ENCODE measurements at places on chromosomes 5 and 9.

DNA sequence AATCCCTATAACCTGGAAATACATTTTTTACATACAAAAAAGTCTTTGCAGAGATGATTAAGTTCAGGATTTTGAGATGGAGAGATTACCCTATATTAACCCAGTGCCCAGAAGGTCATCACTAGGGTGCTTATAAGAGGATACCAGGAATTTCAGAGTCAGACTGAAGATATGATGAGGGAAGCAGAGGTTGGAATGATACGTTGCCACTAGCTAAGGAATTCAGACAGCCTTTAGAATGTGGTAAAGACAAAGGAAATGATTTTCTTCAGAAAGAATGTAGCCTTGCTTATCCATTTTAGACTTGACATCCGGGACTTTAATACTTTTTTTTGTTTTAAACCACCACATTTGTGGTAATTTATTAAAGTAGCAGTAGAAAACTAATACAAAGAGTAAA is 2176.8 kb upstream of the C9orf72 start:
- DNase-seq: no peak

- DNase-seq: no peak
These were observed 27.2 kb upstream of the CER1 start for GRCh38 chr9:14749741-14750211.

DNA sequence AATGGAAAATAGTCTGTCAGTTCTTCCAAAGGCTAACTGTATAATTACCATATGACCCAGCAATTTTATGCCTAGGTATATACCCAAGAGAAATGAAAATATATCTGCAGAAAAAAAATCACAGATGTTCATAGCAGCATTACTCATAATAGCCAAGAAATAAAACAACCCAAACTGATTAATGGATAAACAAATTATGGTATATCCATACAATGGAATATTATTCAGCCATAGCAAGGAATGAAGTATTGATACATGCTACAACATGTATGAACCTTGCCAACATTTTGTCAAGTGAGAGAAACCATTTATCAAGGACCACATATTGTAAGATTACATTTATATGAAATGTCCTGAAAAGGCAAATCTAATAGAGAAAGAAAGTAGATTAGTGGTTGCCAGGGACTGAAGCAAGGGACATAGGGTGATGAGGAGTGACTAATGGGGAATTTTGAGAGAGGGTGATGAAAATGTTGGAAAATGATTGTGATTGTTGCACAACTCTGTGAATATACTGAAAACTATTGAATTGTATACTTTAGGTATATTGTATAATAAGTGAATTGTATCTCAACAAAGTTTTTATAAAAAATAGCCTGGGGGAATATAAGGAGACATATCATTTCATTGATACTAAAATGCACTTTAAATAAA is 114.4 kb downstream of the PBX3 start:
- DNase-seq: no peak

DNA sequence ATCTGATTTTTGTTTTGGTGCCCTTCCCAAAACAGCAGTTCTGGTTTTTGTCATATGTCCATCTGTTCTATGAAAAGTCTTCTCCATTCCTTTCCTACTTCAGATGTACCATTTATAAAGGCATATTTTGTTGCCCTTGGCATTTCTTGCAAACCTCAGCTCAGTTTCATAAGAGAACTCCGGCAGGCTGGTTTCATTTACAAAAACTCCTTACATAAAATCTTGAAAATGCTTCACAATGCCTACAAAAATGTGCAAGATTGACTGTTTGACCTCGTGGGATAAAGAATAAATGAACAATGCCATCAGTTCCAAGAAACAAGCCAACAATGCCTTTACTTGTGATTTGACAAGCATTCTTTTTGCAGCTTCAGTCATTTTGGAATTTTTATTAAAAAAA is 39.1 kb upstream of the CTNNAL1 start:
- DNase-seq: no peak

DNA sequence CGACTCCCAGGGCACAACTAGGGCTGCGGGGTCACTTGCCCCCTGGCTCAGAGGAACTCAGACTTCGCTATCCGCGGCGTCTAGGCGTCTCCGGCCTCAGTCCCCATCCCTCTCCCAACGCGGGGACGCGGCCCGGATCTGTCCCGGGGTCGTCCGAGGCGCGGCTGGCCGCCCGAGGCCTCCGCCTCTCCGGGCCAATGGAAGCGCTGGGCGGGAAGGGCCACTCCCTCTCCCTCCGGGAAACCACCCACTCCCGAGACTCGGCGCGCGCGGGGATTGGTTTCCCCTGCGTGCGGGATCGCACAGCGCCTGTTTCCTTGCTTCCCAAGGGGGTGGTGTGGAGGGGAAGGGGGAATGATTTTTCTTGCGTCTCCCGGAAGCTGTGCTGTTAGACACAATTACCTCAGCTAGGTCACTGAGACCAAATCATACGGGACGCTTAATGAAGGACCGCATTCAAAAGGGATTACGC is 38.3 kb downstream of the NR2F1 start:
- DNase-seq: no peak

- DNase-seq: no peak
These were observed 66.4 kb downstream of the POU5F2 start for GRCh38 chr5:93674866-93675459.

GRCh38 chr5:179621551-179622214 is 1.8 kb downstream of the HNRNPH1 start:
- no peak for DNase-seq

DNA sequence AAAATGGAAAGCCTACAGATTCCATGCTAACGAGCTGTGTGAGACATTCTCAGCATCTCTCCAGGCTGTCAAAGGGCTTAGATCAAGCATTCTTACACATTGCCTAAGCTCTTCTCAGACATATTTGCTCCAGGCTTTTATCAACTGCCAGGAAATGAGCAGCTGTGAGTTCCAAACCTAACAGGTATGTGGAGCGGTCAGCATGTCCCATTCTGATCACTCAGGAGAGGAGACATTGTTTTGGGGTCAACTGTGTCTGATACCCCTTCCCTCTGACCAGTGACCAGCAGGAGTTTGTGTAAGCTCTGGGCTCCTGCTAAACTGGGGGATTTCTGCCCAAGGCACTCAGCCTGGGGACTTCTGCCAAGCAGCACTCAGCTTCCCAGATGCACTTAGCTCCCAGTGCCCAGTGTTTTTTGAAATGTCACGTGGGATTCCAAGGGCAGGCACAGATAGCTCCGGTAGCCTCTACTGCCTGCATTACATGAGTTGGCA is 229.1 kb downstream of the SEC61B start:
- DNase-seq: no peak

GRCh38 chr5:118698774-118699173 is 289.6 kb downstream of the DTWD2 start:
- DNase-seq: no peak

DNA sequence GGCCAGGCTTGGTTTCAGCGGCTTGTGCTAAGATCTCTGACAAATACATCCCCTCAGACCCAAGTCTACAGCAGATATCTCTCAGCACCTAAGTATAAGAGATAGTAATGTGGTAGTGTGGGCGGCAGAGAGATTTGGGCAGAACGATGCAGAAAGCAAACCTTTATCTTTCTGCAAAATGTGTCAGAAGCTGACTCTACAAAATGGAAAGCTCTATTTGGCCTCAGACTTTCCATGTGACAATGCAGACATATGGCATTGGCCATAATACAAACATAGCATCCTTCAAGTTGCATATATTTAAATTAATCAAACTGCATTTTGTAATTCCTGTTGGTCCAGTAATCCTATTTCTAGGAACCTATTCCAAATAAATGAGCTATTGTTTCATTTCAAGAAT is 102.5 kb upstream of the RAI14 start:
- no peak for DNase-seq

- no peak for DNase-seq
These were observed 169.1 kb downstream of the YTHDC2 start for GRCh38 chr5:113682497-113683136.

DNA sequence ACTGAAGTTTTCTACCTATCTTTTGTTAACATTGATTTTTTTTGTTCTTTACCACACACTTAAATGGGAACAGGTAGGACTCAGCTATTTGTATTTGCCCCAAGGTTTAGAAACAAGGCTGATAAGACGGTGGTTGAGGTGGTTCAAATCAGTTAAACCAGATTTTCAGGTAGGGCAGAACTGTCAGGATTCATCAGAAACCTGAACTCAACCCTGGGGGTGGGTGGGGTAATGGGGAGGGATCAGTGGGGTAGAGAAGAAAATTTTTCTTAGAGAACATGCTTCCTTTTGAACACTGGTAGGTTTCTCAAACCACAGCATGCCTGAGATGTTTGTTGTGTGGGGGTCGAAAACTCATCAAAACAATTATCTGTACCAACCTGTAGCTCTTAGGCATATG is 113.0 kb downstream of the BASP1 start:
- DNase-seq: no peak

DNA sequence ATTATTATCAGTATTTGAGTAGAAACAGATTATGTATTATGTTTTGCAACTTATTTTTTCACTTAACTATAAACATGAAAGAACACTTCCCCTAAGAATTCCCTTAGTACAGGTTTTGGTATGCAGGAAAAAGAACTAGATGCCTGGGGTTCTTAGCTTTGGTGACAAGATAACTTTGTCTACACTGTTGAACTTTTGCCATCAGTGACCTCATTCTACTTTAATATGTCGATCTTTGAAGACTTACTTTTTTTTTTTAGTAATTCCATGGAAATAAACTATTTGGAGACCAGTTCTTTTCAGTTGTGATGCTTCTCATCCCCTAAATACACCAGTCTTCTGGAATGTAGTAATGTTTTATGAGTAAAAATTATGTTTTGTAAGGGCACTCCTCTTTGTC is 34.3 kb downstream of the ZNF462 start:
- DNase-seq: no peak

DNA sequence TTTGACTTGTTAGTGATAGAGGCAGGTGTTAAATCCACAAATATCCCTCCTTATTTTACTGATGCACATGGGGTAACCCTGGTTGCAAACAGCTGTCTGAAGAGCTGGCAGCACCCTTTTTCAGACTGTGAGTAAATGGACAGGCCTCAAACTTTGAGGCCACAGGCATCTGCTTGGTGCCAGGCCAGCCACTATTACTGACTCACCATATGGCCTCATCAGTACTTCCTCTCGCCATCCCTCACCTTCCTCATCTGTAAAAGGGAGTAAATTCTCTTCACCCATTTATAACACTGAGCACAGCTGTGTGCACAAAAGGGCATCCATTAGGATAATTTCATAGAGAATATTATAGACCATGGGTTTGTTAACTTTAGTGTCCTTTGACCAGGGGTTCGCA is 11.9 kb upstream of the TNIP1 start:
- DNase-seq: no peak

- DNase-seq: no peak
These were observed 100.7 kb upstream of the IRX4 start for GRCh38 chr5:1983401-1983800.

DNA sequence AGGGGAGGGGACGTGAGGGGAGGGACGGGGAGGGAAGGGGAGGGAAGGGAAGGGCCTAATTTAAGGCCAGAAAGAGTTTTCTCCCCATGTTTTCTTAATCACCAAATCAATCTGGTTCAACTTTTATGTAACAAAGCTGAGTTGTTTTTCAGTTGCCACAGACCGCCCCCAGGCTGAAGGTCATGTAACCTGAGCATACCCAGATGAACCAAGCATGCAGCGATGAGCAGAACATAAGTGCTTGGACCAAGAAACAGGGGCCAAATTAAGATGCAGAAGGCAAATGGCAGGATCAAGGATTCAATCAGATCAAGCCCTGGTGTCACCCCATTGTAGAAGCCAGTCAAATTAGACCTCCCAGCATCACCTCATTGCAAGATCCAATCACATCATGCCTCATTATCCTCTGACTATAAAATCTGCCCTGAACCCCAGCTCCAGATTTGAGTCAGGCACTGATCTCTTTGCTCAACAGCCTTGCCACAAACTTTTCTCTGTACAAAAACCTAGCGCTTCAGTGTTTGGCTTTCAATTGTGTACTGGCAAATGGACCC is 113.5 kb upstream of the TNPO1 start:
- DNase-seq: no peak

GRCh38 chr9:93188426-93189368 is 4.8 kb downstream of the WNK2 start:
- no peak for DNase-seq

GRCh38 chr9:19149230-19149629 is 21.9 kb upstream of the PLIN2 start:
- DNase-seq: no peak

- DNase-seq: no peak
These were observed 346.5 kb upstream of the ADAMTSL1 start for GRCh38 chr9:18127499-18127875.

- DNase-seq: no peak
These were observed 197.1 kb upstream of the HMHB1 start for GRCh38 chr5:143614831-143615230.

- no peak for DNase-seq
These were observed 42.5 kb upstream of the ALDH1A1 start for GRCh38 chr9:72995131-72996024.

DNA sequence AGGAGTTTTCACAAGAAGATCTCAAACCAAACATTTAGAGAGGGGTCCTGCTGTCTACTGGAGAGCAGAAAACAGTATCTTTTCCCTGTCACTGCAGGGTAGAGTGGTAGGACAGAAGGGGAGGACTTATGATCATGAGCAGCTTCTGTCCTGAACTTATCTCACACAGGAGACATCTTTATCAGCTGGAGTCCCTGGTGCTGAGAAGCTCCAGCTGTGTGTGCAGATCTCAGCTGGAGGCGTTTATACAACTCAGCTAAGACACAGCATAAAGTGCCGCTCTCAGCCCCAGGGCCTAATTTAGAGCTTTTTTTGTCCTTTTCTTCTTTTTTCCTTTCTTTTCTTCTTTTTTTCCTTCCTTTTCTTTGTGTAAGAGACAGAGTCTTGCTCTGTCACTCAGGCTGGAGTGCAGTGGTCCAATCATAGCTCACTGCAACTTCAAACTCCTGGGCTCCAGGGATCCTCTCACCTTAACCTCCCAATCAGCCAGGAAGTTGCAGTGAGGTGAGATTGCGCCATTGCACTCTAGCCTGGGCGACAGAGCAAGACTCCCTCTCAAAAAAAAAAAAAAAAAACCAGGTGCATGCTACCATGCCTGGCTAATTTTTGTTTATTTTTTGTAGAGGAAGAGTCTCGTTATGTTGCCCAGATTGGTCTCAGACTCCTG is 31.9 kb downstream of the CCDC125 start:
- DNase-seq: no peak

GRCh38 chr5:75862872-75863271 is 145.6 kb upstream of the POC5 start:
- DNase-seq: no peak

DNA sequence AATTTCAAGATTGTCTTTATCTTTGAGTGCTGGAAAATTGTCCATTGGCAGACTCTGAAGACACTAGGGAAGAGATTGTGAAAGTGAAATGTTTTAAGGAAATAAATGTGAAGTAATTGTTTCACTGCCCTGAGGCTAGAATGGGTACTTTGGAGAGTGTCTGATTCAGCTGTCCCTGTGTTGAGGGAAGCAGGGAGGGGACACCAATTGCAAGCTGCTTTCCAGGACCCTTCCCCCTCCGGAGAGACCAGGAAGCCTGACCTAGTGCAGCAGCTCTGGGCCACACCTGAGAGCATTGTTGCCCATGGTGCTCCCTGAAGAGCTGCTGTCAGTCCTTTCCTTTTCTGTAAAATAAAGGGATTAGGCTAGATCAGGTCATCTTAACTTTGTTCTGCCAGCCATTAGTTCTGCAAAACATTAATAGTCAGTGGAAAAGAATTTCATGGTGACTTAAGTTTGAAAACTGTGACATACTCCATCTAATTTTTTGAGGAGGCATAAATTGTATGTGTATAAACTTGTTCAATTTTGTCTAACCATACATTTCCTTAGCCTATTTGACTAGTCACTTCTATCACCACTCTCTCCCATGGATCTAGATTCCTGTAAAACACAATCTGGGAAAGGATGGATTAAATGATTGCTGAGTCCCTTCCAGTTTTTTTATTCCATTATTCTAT is 18.8 kb downstream of the MAP1B start:
- no peak for DNase-seq

Measured in activated gamma-delta T cell treated with Interleukin-2 at 50 U/mL for 16 hours (primary cell).